ENCODE measurements at places on chromosomes 1 and 21.

DNA sequence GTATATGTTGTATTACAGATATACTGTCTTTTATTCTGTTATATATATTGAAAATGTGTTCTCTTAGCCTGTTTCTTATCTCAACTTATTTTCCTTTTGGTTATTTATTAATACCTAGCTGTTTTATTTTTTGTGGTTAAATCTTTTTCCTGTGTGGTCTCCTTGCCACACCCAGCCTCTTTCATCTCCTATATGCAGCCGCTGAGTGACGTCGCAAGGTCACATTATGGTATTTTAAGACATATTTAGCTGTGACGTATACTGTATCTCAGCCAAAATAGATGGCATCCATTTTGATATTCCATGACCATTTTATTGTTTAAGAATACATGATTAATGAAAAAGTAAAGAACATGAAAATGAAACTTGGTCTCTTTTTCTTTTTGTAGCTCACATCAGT, 29.1 kb downstream of the CENPF start:
- no peak for DNase-seq

GRCh38 chr1:101154547-101154946, 82.3 kb upstream of the S1PR1 start:
- no peak for DNase-seq

- DNase-seq: peak; percentile 81
Observed at GRCh38 chr1:167533851-167534300, 15.5 kb upstream of the CD247 start.

- no peak for DNase-seq
Observed at GRCh38 chr21:38972078-38972477, 166.3 kb downstream of the ETS2 start.

DNA sequence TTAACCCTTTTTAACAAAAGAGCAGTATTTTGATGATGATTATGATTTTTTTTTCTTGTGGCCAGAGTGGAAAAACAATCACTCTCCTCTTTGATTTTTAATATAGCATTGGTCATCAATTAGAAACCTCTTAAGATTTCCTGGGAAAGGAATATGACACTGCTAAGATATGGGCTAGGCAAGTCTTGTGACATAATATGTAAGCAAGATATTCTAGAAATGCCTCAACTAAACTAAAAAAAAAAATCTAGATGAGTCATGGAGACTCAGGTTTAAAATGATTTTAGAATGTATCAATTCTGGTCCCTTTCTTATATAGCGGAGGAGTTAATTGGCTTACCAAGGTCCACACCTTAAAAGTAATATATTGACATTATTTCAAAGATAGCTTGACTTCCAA, 60.3 kb upstream of the JUN start:
- no peak for DNase-seq

GRCh38 chr1:101613546-101613945, 376.7 kb downstream of the S1PR1 start:
- no peak for DNase-seq

- DNase-seq: peak; percentile 40
Observed at GRCh38 chr21:36728371-36729111, 29.6 kb downstream of the SIM2 start.

DNA sequence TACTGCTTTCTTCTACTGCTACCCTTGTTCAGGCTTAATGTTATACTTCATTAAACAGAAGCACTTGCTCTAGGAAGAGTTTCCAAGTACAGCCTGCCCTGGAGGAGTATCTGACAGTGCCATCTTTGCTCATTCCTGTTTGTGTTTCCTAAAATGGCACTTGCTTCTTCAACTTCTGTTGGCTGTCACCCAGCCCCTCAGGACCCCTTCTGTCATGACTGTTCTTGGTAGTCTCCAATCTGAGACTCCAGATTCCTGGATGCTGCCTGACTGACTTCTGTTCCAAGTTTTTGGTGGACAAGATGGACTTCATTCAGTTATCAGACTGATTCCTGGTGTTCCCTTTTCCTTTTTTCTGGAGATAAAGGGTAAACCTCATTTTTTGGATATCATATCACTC, 104.1 kb downstream of the SLC35F3 start:
- no peak for DNase-seq

GRCh38 chr1:243849421-243850201, 432 bp downstream of the AKT3 start:
- DNase-seq: peak; percentile 66

DNA sequence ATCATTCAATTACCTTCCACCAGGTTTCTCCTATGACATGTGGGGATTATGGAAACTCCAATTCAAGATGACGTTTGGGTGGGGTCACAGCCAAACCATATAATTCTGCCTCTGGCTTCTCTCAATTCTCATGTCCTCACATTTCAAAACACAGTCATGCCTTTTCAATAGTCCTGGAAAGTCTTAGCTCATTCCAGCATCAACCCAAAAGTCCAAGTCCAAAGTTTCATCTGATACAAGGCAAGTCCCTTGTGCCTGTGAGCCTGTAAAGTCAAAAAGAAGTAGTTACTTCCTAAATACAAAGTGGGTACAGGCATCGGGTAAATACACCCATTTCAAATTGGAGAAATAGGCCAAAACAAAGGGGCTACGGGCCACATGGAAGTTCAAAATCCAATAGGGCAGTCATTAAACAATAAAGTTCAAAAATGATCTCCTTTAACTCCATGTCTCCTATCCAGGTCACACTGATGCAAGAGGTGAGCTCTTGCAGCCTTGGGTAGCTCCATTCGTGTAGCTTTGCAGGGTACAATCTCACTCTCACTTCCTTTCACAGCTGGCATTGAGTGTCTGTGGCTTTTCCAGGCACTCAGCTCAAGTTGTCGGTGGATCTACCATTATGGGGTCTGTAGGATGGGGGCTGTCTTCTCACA, 112.9 kb downstream of the FCRL5 start:
- no peak for DNase-seq

Data from aorta (tissue), 5 donors.